ENCODE measurements at places on chromosomes 1 and 21. TPM values are rescaled to one million over a fixed set of nuclear protein-coding genes. Genes with fewer than 3 reads are reported as not detected.

ANGPTL7 gene
- not detected for total RNA-seq

SH2D1B gene
- 0.10 TPM for total RNA-seq

KCNN3 gene
- 0.05 TPM for total RNA-seq

LMOD1 gene
- total RNA-seq: not detected

APOBEC4 gene
- not detected for total RNA-seq

PTBP2 gene
- total RNA-seq: 6.0 TPM

CYB561D1 gene
- 4.0 TPM for total RNA-seq

CLCNKB gene
- 0.10 TPM for total RNA-seq

NUDT4B gene
- 1.2 TPM for total RNA-seq

LCE2B gene
- not detected for total RNA-seq

F5 gene
- total RNA-seq: 0.07 TPM

UBE2U gene
- total RNA-seq: not detected

BTBD19 gene
- total RNA-seq: 1.8 TPM

CD5L gene
- total RNA-seq: not detected

CD101 gene
- 0.19 TPM for total RNA-seq

CCDC27 gene
- total RNA-seq: not detected

RAB29 gene
- total RNA-seq: 11.1 TPM

S100A3 gene
- 104 TPM for total RNA-seq

C8A gene
- not detected for total RNA-seq

OR2L8 gene
- not detected for total RNA-seq

PLCH2 gene
- total RNA-seq: 0.28 TPM

USH2A gene
- not detected for total RNA-seq

WDR64 gene
- total RNA-seq: not detected

CDA gene
- total RNA-seq: 32.0 TPM

APCS gene
- not detected for total RNA-seq

TNFRSF8 gene
- total RNA-seq: 0.11 TPM

FOXO6 gene
- 0.49 TPM for total RNA-seq

NBPF20 gene
- 3.3 TPM for total RNA-seq

FMOD gene
- not detected for total RNA-seq

LAD1 gene
- 0.93 TPM for total RNA-seq

DDOST gene
- total RNA-seq: 203 TPM

TAS1R1 gene
- total RNA-seq: not detected

FCRLA gene
- not detected for total RNA-seq

LRRC53 gene
- total RNA-seq: not detected

OR6N1 gene
- total RNA-seq: not detected

LRIG2 gene
- 3.7 TPM for total RNA-seq

ANKRD34A gene
- total RNA-seq: 0.22 TPM

OPTC gene
- not detected for total RNA-seq

NLRP3 gene
- total RNA-seq: not detected

HSF2BP gene
- 1.9 TPM for total RNA-seq

SYCP1 gene
- not detected for total RNA-seq

GRIK1 gene
- total RNA-seq: not detected

FCRL3 gene
- 0.02 TPM for total RNA-seq

HRNR gene
- not detected for total RNA-seq

ACBD3 gene
- 20.3 TPM for total RNA-seq

FLG2 gene
- not detected for total RNA-seq

FAM151A gene
- 0.14 TPM for total RNA-seq

KRTAP19-2 gene
- total RNA-seq: not detected

CSF1 gene
- total RNA-seq: 18.1 TPM

HES2 gene
- 3.6 TPM for total RNA-seq

SHE gene
- total RNA-seq: 0.16 TPM

BRDT gene
- total RNA-seq: not detected

GBP4 gene
- not detected for total RNA-seq

GBP2 gene
- total RNA-seq: 0.77 TPM

OR6K3 gene
- total RNA-seq: not detected

OR2L5 gene
- total RNA-seq: not detected

ABCA4 gene
- 0.54 TPM for total RNA-seq

AMPD1 gene
- total RNA-seq: not detected

ABCG1 gene
- 2.7 TPM for total RNA-seq
